ENCODE measurements at places on chromosomes 6 and 20. TPM values are rescaled to one million over a fixed set of nuclear protein-coding genes. Genes with fewer than 3 reads are reported as not detected.

SOX18 gene
- 57.2 TPM for total RNA-seq

HRH3 gene
- not detected for total RNA-seq

CST5 gene
- not detected for total RNA-seq

REM1 gene
- 4.4 TPM for total RNA-seq

LY6G6D gene
- not detected for total RNA-seq

RIMS4 gene
- 6.4 TPM for total RNA-seq

RSPO3 gene
- 14.0 TPM for total RNA-seq

ARID1B gene
- 141 TPM for total RNA-seq

CLDN20 gene
- not detected for total RNA-seq

DNA sequence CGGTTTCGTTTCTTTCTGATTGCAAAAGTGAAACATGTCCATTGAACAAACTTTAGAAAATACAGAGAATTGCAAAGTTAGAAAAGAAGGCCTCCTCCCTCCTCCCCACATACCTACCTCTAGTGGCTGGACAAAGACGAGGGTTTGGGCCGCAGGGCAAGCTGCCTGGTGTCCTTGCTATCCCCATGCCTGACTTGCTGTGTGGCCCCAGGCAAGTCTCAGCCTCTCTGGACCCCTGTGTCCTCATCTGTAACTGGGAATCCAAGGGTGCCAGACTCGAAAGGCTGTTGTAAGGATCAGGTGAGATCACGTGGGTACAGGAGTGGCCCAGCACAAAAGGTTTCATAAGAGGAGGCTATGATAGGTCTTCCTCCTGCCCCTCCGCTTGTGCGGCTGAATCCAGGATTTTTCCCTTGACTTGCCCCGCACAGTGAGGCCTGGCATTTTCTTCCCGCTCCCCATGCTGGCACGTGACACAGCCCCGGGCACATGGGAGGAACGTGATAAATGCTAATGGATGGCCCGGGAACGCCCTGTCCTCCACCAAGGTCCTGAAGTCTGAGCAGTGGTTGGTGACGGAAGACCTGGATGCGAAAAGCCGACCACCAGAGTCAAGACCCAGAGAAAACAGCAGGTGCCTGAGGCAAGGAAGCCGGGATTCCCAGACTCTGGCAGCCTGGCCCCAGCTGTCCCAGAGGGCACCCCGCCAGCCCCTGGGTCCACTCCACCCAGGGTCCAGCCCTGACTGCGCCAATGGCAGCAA is 55.8 kb downstream of the UBE2V1 start:
- H3K36me3 ChIP-seq, result no peaks in the 10 kb centered on the region
- no peaks in the 10 kb centered on the region for H3K27me3 ChIP-seq
- H3K4me3 ChIP-seq, result no peak overlapping the region
- peaks cover 28% of the 10 kb centered on the region for H3K4me1 ChIP-seq
- no peak overlapping the region for H3K27ac ChIP-seq

DNA sequence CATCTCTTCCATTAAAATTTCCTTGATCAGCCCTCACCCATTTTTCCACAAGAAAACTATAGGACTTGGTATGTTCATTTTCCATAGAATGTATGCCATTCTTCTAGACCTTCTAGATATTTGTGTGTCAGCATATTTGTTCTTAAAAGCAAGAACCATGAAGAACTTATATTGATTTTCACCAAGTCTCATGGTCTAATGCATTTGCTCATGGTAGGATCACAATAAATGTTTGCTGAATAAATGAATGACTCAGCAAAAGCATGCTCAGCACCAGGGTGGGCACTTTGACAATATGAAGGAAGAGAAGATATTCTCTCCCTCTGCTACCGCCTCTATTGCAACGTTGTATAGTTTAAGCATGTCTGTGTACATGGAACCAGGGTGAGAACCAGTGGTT is 805.5 kb upstream of the SLC35B3 start:
- DNase-seq, result no peak
- H3K27me3 ChIP-seq, result no peaks in the 10 kb centered on the region
- no peaks in the 10 kb centered on the region for H3K36me3 ChIP-seq
- no peak overlapping the region for H3K27ac ChIP-seq
- H3K4me1 ChIP-seq, result no peaks in the 10 kb centered on the region

DNA sequence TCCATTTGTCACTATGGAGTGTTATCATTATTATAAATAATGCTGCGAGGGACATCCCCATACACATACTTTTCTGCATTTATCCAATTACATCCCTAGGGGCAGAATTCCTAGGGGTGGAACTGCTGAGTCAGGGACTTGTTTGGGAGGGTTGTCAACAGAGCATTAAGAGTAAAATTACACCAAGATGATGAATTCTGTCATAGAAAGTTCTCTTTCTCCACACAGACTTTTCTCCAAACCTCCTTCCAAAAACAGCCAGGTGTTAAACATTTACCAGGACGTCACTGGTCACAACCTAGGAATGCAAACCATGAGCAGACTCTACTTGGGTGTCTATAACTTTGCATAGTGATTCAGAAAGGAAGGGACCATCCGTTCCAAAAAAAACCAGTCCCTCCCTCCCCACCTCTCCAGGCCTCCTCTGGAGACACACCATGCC is 95.5 kb downstream of the PRND start:
- no peaks in the 10 kb centered on the region for H3K36me3 ChIP-seq
- peaks cover 38% of the 10 kb centered on the region for H3K4me1 ChIP-seq
- no peaks in the 10 kb centered on the region for H3K27me3 ChIP-seq
- DNase-seq, result no peak
- no peak overlapping the region for H3K4me3 ChIP-seq

- H3K36me3 ChIP-seq, result no peaks in the 10 kb centered on the region
- no peaks in the 10 kb centered on the region for H3K4me1 ChIP-seq
- H3K4me3 ChIP-seq, result no peak overlapping the region
- H3K27ac ChIP-seq, result no peak overlapping the region
These were observed 32.3 kb upstream of the PLEKHG1 start for GRCh38 chr6:150567380-150567779.

DNA sequence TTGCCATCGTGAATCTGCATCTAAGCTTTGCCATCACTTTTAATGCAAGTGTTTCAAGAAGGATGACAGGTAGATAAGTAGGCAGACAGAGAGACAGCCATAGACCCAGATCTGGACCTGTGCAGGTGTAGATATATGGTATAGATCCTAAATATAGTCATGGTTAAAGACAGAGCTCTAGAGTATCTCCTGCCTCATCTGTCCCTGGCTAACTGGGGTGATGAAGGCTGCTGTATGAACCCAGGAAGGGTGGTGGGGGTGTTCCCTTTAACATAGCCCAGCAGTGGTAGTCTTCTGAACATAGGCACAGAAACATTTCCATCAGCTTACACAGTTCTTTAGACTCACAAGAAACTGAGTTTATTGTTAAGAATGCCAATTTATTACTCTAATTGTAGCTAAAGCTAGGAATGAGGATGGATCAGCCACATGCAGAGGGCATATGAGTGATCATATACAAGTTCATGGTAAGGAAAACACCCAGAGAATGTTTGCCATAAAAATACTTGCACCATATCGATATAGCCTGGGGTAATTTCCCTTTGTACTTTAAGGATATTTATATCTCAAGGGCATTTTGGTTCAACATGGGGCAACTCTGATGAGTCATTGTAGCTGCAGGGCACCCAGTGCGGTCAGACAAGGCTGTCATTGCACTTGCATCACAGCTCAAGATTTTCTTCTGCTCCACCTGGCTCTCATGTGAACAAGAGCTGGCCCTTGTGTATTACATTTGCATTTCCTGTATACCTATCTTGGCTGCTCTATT is 587.2 kb downstream of the EPM2A start:
- no peak for DNase-seq
- H3K27ac ChIP-seq, result no peak overlapping the region
- no peaks in the 10 kb centered on the region for H3K27me3 ChIP-seq
- no peaks in the 10 kb centered on the region for H3K36me3 ChIP-seq
- no peaks in the 10 kb centered on the region for H3K4me1 ChIP-seq

GRCh38 chr6:43983632-43984031 is 143.6 kb downstream of the MRPL14 start:
- no peak for DNase-seq
- H3K4me1 ChIP-seq, result no peaks in the 10 kb centered on the region
- H3K4me3 ChIP-seq, result no peak overlapping the region
- no peak overlapping the region for H3K27ac ChIP-seq

GRCh38 chr20:52420805-52421204 is 229.2 kb upstream of the ZFP64 start:
- H3K27me3 ChIP-seq, result no peaks in the 10 kb centered on the region
- H3K4me1 ChIP-seq, result no peaks in the 10 kb centered on the region
- no peak for DNase-seq
- no peak overlapping the region for H3K27ac ChIP-seq

DNA sequence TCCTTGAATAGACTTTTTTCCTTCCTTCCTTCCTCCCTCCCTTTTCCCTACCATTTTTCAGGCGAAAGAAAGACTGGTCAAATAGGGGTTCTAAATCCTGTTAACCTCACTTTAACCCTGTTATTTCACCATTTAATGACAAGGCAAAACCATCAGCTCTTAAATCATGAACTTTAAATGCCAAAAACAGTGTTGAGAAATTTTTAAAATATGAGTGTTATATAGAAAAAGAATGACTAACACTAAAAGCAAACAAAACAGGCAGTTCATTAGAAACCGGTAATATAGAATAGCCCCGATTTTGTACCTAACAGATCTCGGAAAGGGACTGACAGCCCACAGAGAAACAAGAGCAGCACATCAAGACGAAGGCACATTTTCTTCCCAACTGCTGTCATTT is 57.4 kb upstream of the CEP85L start:
- peak overlapping the region; percentile 83 for H3K27ac ChIP-seq
- H3K36me3 ChIP-seq, result no peaks in the 10 kb centered on the region
- H3K4me3 ChIP-seq, result peak overlapping the region; percentile 38

GRCh38 chr20:63819224-63819921 is 11.7 kb downstream of the ZBTB46 start:
- peaks cover 5% of the 10 kb centered on the region for H3K4me1 ChIP-seq
- H3K4me3 ChIP-seq, result no peak overlapping the region
- no peak for DNase-seq
- H3K27me3 ChIP-seq, result no peaks in the 10 kb centered on the region
- H3K36me3 ChIP-seq, result no peaks in the 10 kb centered on the region

GRCh38 chr6:39254999-39255535 is 25.8 kb upstream of the KCNK5 start:
- no peaks in the 10 kb centered on the region for H3K36me3 ChIP-seq
- no peak overlapping the region for H3K4me3 ChIP-seq
- no peaks in the 10 kb centered on the region for H3K27me3 ChIP-seq

DNA sequence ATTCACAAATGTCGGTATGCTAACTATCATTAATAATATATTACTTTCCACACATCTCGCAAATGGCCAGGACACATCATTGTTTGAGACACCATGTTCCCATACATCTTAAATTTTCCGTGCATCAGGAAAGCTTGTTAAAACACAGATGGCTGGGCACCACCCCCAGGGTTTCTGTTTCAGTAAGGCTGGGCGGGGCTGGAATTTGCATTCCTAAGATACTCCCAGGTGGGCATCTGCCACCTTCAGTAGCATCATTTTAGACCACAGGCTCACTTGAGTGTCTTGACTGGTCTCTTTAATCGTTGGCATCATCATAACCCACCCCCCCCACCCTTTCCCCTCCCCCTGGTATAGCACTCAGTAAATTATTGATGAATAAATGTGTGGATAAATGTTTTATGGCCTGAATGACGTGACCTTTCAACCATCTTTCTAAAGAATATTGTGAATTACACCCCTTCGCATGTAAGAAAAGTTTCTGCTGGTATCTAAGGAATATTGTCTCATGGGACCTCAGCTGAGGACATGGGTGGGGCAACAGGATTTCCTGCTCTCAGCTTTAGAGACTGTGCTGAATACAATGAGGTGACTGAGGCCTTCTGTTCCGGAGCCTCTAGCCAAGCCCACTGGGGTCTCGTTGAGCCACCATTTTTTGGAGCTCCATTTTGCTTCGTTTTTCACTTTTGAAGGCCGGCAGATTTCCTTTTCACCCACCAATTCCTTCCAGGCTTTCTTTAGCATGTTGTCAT is 124.1 kb upstream of the NEDD9 start:
- no peaks in the 10 kb centered on the region for H3K36me3 ChIP-seq
- H3K4me3 ChIP-seq, result no peak overlapping the region
- no peaks in the 10 kb centered on the region for H3K27me3 ChIP-seq
- peak overlapping the region; percentile 73 for H3K27ac ChIP-seq
- no peak for DNase-seq

DNA sequence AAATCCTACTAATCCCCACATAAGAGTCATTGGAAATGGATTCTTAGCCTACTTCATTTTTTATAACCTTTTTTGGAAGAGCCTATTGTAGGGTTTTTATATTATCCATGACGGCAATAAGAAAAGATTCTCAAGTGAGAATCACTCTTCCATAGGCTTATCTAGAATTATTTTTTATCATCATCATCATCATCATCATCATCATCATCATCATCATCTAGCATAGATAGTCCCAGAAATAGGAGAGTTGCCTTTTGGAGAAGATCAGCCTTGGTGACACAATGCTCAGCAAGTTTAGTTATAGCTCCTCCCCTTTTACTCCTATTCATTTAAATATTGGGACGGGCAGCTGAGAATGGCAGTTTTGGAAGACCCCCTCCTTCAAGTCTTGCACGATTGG is 359.1 kb upstream of the SLC35B3 start:
- no peaks in the 10 kb centered on the region for H3K4me1 ChIP-seq
- H3K4me3 ChIP-seq, result no peak overlapping the region
- H3K27me3 ChIP-seq, result no peaks in the 10 kb centered on the region
- no peak overlapping the region for H3K27ac ChIP-seq

- no peaks in the 10 kb centered on the region for H3K27me3 ChIP-seq
- H3K36me3 ChIP-seq, result no peaks in the 10 kb centered on the region
- H3K27ac ChIP-seq, result no peak overlapping the region
- no peaks in the 10 kb centered on the region for H3K4me1 ChIP-seq
- no peak overlapping the region for H3K4me3 ChIP-seq
- DNase-seq, result no peak
These were observed 107.8 kb downstream of the ZFP64 start for GRCh38 chr20:52083627-52084232.

DNA sequence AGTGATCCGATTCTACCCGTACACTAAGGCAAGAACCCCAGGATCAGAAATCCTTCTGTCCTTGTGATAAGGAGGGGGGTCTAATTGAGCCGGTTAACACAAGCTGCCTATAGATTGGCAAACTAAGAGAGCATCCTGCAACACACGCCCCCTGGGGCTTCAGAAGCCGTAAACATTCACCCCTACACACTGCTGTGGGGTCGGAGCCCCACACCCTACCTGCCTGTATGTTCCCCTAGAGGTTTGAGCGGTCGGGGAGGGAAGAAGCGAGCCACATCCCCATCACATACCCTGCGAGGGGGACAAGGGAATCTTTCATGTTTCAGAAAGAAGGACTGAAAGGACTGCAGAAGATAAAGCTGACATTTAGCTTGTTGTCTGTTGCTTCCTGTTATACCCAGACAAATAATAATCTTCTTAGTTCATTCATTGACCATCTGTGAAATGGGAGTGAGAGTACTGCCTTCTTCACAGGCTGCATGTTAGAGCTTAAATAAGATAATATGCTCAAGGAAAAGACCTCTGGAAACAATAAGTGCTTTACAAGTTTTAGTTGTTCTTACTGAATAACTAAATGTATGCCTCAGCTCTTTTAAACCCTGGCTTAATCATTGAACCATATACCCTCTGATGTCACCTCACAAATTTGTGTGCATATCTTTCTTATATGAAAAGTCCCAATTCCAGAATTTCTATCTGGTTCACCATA is 74.2 kb upstream of the RNF217 start:
- no peaks in the 10 kb centered on the region for H3K36me3 ChIP-seq
- no peak overlapping the region for H3K27ac ChIP-seq
- peaks cover 1% of the 10 kb centered on the region for H3K4me1 ChIP-seq
- no peak overlapping the region for H3K4me3 ChIP-seq
- DNase-seq, result no peak
